ENCODE measurements at places on chromosomes 12 and 14.

DNA sequence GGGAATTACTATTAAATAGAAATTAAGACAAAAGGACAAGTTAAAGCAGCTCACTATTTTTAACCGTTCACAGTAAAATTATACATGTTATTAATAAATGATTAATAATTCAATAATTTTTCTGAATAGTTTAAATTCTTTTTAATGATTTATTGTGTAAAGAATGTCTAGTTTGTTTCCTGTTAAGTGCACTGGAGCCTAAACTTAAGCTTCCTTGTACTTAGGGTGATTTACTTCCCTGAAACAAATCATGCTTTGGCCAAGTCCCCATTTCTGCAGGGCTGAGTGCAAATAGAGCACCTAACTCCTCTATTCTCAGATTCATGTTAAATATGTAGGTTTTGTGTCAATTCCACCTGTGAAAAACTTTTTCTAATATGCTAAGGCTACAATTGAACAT, 188.9 kb upstream of the PDZRN4 start:
- no peak for DNase-seq

DNA sequence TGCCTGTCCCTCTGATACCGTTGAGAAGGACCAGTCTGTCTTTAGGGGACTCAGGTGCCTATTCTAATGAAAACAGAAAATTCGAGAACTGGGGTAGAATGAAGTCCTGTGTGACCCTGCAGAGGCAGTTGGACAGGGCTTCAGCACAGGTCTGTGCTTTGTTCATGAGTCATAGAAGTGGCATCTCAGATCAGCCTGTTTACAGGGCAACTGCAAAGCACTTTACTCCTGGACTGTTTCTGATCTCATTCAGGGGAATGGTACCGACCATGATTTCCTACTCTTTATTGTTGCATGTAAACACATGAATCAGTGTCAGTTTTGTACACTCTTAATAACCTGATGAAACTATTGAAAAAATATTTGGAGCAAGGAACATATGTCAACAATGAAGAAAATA, 1517.0 kb downstream of the AACS start:
- no peak for DNase-seq

GRCh38 chr14:61178226-61179060, 102.7 kb downstream of the TMEM30B start:
- DNase-seq = no peak

DNA sequence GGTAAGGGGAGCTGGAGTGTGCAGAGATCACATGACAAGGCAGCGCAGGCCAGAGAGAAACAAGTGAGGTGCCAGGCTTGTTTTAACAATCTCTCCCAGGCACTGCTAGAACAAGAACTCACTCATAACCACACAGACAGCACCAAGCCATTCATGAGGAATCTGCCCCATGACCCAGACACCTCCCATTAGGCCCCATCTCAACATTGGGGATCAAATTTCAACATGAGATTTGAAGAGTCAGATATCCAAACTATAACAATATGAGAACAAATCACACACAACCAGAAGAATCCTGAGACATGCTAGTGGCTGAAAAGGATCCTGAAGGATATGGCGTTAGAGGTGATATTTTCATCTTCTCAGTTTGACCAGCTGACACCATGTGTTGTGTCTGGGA, 21.9 kb downstream of the OR6J1 start:
- no peak for DNase-seq

GRCh38 chr12:10178821-10179220, at the start of gene TMEM52B:
Gene TMEM52B (plus strand): TSS chr12:10179032. CDS start chr12:10179575, 543 bp downstream.
- DNase-seq = no peak

DNA sequence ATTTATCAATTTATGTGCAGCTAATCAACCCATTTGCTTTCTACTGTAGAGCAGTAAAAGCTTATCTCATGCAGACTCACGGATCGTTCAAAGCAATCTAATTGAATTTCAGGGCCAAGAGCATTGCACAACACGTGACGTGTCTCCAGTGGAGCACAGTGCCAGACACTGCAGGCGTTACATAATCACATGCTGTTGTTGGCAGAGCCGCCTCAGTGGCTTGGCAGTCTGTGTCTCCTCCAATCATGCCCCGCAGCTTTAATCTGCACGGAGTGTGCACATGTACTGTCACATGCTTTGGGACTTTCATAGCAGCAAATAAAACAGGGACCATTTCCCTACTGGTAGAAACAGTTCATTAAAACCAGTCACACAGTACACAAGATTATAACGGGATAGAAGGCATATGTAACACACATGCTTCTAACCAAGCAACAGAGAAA, 309.3 kb downstream of the ITPR2 start:
- no peak for DNase-seq

- DNase-seq = no peak
Measured at GRCh38 chr12:50251619-50252252, 31.6 kb downstream of the LIMA1 start.

- DNase-seq = peak; percentile 22
Measured at GRCh38 chr12:77231501-77231918, 166.1 kb upstream of the E2F7 start.

GRCh38 chr12:15556411-15557102, 232.6 kb downstream of the EPS8 start:
- DNase-seq = no peak

GRCh38 chr12:129208566-129208965, 355.3 kb downstream of the GLT1D1 start:
- no peak for DNase-seq

DNA sequence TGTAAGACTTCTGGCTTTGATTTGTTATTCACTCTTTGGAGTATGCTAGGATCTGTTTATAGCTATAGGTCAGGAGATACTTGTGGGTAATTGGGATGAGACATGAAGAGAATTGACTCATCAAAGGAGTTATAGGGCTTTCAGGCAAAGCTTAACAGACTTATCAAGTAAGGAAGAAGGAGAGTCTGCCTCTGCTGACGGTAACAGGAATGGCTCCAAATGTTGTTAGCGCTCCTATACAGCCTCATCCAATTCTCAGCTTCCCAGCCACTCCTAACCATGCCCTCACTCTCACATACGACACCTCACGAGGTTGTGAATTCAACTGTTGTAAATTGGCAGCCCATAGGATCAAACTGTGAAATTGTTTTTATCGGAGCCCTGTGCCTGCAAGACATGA, 140.5 kb downstream of the KCNA5 start:
- no peak for DNase-seq

GRCh38 chr12:104237930-104238329, 22.4 kb downstream of the TXNRD1 start:
- no peak for DNase-seq

- DNase-seq = no peak
Measured at GRCh38 chr14:22850944-22851764, 14.8 kb downstream of the MMP14 start.

DNA sequence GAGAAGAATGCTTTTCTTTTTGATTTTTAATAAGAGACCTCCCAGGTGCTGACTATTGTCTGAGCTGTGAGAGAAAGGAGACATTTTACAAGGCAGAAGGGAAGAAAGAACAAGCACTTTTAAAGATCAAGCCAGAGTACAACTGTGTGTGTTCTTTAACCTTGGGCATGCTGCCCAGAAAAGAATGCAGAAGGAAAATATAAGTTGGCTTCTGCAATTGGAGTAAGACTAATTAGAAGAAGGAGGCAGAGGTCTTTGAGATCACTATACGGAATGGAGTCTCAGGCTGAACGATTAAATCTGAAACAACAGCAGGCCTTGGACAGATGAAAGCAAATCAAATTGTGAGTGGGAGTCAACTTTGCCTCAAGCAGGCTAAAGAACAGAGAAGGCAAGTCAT, 230.5 kb downstream of the ATP23 start:
- no peak for DNase-seq

DNA sequence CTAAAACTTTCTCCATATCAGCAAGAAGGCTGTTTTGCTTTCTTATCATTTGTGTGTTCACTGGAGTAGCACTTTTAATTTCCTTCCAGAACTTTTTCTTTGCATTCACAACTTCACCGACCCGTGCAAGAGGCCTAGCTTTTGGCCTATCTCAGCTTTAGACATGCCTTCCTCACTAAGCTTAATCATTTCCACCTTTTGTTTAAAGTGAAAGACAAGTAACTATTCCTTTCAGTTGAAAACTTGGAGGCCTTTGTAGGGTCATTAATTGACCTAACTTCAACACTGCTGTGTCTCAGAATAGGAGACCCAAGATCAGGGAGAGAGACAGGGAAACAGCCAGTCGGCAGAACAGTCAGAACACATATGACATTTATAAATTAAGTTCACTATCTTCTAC, 39.3 kb downstream of the BBS10 start:
- no peak for DNase-seq

DNA sequence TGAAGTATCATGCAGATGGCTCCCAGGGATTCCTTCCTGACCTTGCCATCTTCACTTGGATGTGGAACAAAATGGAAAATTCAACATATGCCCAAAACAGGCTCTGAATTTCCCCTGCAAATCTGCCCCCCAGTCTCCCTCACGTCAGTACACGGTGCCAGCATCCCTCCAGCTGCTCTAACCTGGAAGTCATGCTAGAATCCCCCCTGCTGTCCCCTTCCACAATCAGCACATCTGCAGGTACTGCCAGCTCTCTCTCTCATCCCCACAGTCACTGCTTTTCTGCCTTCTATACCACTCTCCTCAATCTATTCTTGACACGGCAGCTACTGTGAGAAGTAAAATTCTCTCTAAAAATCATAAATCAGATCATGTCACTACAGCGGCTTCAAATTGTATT, 21.6 kb downstream of the GALNT6 start:
- no peak for DNase-seq

DNA sequence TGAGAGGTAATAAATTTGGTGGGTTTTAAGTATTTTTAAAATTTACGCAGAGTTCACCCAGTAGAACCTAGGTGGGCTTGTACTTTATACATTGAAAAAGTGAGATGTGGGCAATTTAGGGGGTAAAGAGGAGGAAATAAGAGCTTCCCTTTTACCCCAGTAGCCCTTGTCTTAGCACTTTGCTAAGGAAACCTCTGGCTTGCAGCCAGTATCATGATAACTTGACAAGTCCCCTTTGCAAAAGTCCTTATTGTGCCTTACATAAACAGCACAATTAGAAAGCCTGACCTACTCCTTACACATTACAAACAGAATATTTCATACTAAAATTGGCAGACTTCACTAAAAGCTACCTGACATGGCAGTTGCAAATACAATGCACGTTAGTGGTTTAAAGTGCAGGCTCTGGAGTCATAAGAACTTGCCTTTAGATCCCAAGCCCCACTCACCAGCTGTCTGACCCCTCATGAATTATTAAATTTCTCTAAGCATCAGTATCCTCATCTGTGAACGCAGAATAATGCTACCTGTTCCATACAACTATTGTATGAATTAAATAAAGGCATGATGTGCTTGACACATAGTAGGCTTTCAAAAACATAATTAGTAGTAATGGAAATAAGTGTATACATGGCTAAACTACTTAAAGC, 53.2 kb upstream of the NELL2 start:
- DNase-seq = peak; percentile 41

GRCh38 chr12:29073631-29074239, 75.3 kb upstream of the FAR2 start:
- peak; percentile 32 for DNase-seq

DNA sequence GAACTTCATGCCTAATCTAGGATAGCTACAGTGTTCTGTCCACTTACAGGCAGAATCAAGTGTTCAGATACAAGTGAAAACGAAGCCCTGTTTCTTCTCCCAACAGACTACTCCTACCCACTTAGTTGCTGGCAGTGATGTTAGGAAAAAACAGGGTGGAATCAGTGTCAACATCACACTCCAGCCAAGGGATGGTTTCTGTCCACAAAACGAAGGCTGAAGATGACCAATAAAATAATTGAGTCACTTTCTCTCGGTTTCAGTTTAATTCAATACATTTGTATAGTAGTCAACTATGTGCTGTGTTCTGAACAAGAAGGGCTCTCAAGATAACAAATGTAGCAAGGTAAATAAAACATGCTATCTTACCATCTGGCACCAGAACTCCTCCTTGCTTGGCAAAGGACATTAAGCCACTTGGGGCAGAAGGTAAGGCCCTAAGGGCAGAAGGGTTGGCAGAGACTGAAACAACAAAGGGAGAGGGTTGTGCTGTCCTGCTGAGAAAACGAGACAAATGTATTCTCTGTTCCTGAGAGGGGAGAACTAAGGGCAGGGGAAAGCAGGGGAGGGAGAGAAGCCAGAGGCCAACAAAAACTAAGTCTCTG, 393.6 kb downstream of the DPF3 start:
- DNase-seq = no peak

- DNase-seq = peak; percentile 38
Measured at GRCh38 chr12:104291867-104292524, 11.5 kb upstream of the EID3 start.

DNA sequence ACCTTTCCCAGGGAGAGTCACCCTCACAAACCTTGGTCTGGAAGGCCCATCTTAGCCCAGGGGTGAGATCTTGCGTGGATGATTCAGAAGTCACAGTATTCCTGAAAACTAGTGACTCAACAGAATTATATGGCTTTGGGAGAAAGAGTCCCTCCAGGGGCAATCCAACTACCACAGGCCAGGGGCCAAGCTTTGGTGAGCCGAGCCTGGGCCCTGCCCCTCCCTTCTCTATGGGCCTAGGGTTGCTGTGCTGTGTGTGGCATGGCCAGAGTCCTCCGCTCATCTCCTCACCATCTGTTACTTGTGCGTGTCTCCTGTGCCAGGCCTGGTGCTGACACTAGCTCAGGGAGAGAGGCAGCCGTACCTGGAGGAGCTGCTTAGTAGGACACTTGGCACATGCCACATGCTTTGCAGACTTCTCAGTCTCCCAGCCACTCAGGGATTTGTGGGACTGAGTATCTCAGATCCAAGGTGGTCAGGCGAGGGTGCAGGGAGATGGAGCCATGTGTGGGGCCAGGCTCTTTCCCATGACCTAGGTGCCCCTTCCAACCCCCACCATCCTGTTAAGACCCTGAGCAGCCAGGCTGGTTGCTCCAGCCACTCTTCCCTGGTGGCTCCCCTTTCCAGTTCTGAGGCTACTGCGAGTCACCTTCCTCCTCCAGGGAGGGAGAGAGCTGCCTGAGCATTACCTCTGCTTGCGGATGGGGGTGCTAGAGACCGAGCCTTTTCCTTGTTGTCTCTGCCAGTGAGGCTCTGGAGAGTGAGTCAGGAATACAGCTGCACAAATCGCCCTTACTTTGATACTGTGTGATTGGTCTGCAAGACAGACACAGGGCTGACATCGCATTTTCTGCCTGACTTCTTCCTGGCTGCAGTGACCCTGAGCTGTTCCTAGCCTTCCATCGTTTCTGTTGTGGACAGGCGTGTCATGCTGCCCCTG, 94.1 kb downstream of the SLC25A47 start:
- no peak for DNase-seq

GRCh38 chr12:49741882-49742620, 694 bp downstream of the TMBIM6 start:
- peak; percentile 26 for DNase-seq

- no peak for DNase-seq
Measured at GRCh38 chr12:131918311-131919050, 10.6 kb upstream of the PUS1 start.

All from NCI-H1105 (cell line).